Activated CD8-positive, alpha-beta memory T cell treated with anti-CD3 and anti-CD28 coated beads for 1 hour (primary cell): ENCODE measurements at places on chromosomes 4 and X.

GRCh38 chrX:144275367-144275766 is 391.5 kb downstream of the UBE2NL start:
- DNase-seq: no peak

DNA sequence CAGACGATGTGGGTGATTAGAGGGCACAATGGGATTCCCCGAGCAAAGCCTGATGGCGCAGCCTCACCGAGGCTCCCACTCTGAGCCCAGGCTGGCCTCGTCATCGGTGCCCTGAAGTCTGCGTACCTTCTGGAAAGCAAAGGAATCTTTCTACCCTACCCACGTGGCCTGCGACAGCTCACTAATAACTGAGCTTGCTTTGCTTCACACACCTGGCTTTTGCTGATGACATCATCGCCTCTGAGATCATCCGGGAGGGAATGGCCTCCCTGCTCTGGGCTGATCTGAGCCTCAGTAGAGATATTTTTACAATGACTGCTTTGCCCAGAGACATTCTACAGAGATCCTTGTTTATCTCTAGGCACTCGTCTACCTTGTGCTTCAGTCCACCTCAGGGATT is 45.4 kb upstream of the PDLIM3 start:
- no peak for DNase-seq

DNA sequence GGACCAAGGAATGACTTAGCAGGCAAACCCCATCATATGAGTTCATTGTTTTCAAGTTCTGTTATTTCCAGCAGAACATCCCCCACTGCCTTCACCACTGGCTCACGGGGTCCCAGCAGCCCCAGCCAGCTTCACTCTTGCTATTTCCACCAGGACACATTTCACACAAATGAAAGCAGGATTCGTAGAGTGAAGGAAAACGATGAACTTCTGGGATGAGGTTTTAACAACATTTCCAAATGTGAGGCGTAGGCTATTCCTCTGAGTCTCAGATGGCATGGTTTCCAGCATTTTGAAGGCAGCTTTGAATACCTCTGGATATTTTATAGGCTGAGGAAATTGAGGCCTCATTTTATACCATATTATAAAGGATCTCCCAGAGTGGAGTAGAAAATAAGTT is 32.9 kb upstream of the EGFL6 start:
- DNase-seq: no peak

DNA sequence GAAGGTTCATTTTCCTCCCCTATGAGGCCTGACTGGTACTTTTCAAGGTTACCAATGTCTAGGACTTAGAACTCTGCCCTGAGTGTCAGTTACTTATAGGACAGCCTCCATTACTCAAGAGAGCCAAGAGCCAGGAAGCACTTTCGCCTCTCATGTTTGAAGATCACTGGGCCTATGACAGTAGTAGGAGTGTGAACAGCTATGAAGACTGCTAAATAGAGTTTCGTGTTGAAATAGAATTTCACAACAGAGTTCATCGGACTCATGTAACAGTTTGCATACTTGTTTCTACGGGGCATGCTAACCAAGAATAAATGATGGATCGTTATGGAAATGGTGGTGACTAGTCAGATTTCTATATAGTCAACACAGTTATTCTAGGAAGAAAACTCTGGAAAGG is 97.8 kb upstream of the GPC4 start:
- DNase-seq: no peak

DNA sequence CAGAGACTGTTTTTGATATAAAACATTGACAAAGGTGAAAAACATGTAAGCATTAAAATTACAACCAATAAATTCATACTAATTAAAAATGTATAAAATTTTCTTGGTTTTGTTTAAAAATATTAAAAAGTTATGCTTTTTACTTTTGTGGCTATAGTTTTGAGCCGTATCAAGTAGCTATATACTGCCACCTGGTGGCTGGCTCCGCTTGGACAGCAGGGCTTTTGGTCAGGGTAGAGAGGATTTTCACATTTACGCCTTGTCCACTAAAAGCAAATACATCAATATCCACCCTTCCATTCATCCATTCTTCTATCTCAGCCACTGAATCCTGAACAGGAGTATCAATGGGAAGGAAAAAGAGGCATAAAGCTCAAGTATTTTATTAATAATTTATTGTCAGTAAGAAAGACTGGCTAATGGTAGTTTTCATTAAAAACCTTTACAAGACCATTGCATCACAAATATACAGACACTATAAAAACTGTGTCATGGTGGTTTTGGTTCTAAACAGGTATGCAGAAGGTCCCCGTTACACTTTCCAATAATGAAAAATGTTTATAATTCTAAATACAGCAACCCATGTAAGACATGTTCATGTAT is 32.1 kb upstream of the MTNR1A start:
- DNase-seq: peak; percentile 44

DNA sequence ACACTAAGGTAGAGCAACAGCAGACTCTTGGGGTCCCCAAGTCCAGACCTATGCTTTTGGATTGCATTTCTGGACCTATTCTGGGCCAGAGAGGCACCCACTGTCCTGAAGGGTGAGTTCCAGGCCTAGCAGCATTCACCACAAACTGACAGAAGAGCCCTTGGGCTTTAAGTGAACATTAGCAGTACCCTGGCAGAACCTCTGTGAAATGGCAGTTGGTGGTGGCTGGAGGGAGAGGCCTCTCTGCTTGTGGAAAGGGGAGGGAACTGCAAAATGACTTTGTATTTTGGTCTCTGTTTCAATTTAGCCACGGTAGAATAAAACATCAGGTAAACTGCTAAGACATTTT is 1211.9 kb downstream of the PCDH18 start:
- DNase-seq: no peak

GRCh38 chrX:57121816-57122215 is 468 bp upstream of the SPIN2B start:
- no peak for DNase-seq
